ENCODE measurements at places on chromosomes 4 and X.

GRCh38 chr4:7649411-7649740, 214.6 kb upstream of the PSAPL1 start:
- DNase-seq, result no peak

- no peak for DNase-seq
Observed at GRCh38 chrX:130212371-130212770, 40.6 kb downstream of the RAB33A start.

- DNase-seq, result no peak
Observed at GRCh38 chr4:4323705-4324534, 33.9 kb downstream of the ZBTB49 start.

- DNase-seq, result no peak
Observed at GRCh38 chrX:140744085-140744484, 34.5 kb downstream of the LINC00632 start.

DNA sequence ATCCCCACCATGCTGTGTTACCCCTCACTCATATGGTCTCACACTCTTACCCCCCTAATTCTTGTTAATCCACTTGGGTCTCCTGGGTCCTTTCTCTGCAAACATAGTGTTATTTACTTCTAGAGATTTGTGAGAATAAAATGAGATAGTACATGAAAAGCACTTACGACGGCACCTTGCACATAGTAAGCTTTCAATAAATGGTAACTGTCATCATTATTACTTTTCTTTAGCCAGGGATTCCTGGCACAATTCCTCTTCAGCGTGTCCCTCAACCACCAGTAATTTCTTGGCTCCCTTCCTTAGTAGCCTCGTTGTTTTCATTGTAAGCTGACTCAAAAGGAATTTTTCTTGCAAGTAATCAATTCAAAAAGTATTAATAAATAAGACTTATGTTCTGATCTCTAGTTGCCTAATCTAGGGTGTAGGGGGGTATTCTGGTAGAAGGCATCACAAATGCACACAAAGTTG, 30.1 kb upstream of the RBMX start:
- no peak for DNase-seq

GRCh38 chrX:39779952-39780783, 317.6 kb downstream of the BCOR start:
- no peak for DNase-seq

DNA sequence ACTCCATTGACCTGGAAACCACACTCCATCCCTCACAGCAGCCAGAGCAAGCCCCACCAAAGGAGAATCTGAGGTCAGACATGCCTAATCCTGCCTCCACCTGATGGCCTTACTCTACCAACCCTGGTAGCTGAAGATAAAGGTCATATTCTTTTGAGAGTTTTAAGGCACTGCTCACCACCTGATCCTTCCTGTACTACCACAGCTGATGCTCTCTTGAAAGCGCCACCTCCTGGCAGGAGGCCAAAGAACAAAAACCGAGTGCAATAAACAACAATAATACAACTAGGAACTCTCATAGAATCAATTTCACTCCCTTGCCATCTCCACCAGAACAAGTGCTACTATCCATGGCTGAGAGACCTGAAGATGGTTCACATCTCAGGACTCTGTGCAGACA, 301.6 kb downstream of the NAF1 start:
- no peak for DNase-seq

DNA sequence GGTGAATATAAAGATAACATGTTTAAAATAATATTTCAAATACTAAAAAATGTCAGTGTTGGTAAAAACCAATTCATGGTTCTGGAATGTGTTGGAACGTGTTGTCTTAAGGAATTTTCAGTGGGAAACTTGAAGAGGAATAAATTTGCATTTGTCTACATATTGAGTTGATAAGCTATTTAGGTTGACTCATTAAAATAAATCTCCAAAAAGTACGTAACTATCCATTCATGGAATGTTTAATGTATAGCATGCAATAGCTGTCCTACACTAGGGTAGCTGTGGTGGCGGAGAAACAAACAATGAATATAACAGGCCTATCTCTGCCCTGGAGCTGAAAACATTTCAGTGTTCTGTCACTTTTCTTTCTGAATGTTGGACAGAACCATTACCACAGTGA, 20.3 kb downstream of the SHISA3 start:
- DNase-seq, result no peak

GRCh38 chr4:70515367-70516250, 2.8 kb upstream of the AMTN start:
- DNase-seq, result no peak

GRCh38 chr4:107283587-107284559, 247.8 kb upstream of the DKK2 start:
- no peak for DNase-seq

DNA sequence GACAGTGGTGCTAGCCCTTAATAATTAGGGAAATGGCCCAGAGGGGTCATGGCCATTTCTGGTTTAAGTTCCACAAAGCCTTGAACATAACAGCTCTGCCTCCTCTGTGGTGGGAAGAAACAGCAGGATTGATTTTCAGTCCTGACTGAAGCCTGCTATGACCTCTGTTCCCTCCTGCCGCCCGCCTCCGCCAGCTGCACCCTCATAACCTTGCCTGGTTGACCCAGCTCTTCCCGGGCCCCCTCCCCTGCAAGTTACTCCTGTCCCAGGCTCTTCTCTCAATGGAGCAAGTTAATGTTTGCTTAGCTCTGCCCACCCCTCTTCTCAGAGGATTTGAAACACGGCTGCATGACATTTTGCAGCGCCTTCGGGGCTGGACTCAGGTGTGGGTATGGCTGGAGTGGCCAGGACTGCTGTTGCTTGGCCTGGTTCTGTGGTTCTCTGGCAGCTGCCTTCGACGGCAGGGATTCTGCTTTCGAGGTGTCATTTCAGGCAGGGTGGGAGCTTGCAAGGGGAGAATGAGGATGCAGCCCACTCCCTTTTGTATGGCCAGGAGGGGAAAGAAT, 27.3 kb downstream of the BCORL1 start:
- no peak for DNase-seq

DNA sequence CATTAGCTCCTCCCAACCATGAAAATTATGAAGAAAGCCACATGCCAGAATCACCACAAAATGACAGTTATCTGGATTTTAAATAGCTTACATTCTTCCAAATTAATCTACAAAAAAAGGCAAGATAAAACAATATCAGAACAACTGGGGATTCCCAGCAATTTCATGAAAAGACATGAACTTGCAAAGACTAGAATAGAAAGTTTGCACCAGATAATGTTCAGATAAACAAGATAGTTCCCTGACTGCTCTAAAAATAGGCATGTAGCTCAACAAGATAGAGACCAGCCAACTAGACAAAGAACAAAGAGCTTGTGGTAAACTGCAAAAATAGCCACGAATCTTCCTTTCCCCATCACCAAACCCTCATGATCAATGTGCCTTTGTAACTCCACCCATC, 30.3 kb upstream of the DDX53 start:
- no peak for DNase-seq

GRCh38 chr4:129326571-129327460, 230.9 kb downstream of the C4orf33 start:
- no peak for DNase-seq
